ENCODE measurements at places on chromosomes 1 and 21.

GRCh38 chr1:228074954-228075730, 7.4 kb upstream of the ARF1 start:
- DNase-seq, result no peak

DNA sequence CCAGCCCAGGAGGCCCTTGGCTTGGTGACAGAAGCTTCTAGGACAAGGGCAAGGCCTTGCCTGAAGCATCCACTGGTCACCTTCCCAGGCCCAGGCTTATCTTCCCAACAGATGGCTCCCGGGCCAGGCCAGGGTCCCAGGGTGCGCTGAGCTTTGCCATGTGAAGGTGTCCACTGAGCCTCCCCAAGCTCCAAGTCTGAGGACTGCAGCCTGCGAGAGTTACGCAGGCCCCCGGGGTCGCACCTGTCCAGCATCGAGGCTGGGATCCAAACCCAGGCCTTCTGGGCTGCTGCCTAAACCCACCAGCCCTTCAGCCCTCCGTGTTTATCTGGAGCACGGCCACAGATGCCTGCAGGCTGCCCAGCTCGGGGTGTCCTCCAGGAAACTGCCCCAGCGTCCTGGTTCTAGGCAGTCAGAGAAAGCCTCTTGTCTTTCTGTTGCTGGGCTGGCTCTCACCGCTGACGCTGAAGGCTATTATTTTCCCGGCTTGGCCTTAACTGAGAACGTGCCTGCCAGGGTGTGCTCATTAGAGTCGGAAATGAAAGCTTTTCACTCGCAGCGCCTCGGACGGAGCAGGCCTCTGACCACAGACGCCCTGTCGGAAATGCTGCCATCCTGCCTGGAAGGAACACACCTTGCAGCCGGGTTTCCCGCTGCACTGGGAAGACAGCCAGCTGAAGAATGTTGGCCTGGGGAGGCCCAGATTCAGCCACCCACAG, 71.4 kb downstream of the MEGF6 start:
- DNase-seq, result peak; percentile 60

DNA sequence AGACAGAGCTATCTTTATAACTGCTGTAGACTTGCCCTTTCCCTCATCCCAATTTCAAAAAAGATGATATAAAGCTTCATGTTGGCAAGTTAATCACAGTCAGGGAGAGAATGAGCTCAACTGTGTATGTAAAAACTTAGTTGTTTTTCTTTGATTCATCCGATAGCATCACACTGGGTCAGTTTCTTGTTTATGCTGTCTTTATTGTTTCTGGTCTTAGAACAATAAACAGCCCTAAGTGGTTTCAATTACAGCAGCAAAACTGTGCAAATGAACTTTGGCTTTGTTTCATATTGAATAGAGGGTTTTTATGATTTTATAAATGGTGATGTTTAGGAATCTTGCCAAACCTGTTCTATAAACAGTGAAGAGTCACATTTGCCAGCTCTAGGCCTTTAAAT, 423.8 kb upstream of the CXADR start:
- DNase-seq, result no peak

GRCh38 chr1:246418565-246419312, 88.3 kb downstream of the SMYD3 start:
- DNase-seq, result no peak

- DNase-seq, result no peak
These were observed 39.1 kb downstream of the NIPAL3 start for GRCh38 chr1:24454673-24455072.

DNA sequence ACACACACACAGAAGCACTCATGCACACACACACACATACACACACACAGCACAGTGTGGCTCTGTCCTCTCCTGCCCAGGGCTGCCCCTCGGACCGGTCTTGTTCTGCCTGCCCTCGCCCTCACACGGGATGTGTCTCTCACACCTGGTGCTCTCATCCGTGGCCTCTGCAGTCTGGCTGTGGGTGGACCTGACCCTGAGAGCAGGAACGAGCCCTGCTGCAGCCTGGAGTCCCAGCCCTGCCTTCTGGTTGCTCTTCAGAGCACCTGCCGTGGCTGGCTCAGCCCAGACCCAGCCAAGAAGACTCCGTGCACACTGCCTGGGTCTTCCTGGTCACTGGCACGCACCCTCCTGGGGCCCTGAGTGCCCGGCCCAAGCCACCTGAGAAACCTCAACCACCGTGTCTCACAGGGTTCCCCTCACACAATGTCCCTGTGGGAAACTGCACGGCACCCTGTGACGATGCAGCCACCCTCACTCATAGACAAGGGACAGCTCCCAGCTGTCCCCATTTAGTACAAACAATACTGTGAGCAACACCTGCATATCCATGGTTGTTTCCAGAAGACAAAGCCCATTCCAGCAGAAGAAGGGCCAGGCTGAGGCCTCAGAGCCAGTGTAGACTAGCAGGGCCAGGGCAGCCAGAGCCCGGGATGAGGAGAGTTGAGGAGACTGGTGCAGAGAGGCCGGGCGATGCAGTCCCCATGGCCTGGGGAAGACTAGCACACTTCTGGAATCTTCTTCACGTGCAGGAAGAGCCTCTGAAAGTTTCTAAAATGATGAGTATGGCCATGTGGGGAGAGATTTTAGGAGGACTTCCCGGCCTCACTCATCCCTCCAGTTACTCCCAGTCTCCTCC, 234.0 kb downstream of the NPHP4 start:
- no peak for DNase-seq

GRCh38 chr21:36783612-36784374, 84.9 kb downstream of the SIM2 start:
- peak; percentile 61 for DNase-seq

GRCh38 chr1:40161888-40162397, 756 bp downstream of the RLF start:
- DNase-seq, result no peak

DNA sequence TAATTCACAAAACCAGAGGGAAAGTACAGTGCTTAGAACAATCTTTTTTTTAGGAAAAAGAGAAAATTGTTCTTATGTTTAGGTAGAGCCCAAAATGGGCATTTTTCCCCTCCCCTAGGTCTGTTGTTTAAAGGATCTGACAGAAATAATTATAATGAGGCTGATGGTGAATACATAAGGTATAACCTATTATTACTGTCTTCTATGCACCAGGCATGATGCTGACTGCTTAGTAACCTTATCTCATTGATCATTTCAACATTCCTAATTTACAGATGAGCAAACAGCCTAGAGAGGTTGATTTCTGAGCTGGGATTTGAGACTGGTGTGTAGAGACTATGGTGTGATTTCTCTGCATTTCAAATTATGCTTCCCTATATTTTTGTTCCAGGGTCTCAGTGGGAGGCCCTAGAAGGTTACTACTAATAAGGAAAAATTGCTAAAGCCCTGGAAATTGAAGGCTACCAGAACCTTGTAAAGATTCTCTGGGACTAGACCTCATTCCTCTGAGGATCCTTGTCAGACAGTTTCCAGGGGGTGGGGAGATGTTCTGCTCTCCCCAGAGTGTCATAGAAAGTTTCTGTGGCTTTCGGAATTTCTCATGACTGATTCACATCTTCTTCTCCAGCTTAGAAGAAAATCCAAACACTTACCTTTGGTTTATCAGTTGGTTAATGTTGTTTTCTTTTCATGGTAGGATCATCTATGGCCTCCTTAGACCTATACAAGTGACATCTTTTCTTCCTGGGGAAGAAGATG, 44.9 kb downstream of the ROR1 start:
- no peak for DNase-seq

DNA sequence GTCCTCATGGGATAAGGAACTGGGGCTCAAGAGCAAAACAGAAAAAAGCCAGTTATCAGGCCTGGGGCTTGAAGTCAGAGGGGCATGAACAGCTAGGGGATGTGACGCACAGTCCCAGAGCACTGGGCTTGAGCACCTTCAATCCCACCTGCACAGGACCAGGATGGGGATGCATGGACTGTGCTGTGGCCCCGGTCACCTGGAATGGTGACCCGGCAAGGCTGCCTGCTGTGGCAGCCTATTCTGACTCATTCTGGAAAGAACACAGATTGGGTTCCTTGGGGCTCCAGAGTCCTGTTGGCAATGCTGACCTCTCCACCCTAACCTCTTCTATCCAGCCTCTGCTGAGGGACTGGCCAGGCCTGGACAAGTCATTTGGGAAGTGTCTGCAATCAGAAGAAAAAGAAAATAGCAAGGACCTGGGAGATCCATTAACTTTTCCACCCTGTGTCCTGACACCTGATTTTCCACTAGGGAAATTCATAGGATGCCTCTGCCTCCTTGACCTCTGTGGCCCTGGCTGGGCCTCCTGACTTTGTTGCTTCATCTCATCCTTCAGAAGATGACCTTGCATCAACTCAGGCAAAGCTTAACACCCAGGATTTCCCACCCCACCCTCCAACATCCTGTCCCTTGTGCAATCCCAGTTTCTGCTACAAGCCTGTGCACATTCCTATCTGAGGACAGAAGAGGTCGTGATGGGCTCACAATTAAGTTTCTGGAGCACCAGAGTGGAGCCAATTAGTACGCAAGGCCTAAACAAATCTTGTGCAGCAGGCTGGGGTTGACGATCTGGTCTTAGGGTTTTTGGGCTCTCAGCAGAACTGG, 17.9 kb upstream of the FMOD start:
- DNase-seq, result peak; percentile 51

Data from myocyte (in vitro differentiated cells).